Upper lobe of right lung (tissue), 1 donor: ENCODE measurements at places on chromosomes 1 and 21.

GRCh38 chr1:234680331-234680904 lies 70.4 kb upstream of the IRF2BP2 start:
- DNase-seq: no peak

- DNase-seq: no peak
Measured at GRCh38 chr1:64315402-64315801, 112.0 kb downstream of the UBE2U start.

DNA sequence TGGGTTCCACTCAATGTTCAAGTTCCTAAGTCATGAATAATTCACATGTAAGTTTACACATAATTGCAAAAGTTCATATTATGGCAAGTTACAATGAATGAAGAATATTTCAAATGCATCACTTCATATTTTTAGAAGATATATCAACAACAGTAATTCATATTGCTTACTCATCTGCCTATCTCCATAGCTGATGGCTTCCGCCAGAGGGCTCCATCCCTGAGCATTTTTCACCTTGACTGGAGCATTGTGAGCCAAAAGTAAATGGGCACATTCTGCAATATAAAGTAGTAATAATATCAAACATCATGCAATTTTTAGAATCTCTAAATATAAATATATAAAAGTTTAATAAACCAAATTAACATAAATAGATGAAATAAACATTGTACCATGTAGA lies 29.8 kb downstream of the ANKRD13C start:
- DNase-seq: no peak

DNA sequence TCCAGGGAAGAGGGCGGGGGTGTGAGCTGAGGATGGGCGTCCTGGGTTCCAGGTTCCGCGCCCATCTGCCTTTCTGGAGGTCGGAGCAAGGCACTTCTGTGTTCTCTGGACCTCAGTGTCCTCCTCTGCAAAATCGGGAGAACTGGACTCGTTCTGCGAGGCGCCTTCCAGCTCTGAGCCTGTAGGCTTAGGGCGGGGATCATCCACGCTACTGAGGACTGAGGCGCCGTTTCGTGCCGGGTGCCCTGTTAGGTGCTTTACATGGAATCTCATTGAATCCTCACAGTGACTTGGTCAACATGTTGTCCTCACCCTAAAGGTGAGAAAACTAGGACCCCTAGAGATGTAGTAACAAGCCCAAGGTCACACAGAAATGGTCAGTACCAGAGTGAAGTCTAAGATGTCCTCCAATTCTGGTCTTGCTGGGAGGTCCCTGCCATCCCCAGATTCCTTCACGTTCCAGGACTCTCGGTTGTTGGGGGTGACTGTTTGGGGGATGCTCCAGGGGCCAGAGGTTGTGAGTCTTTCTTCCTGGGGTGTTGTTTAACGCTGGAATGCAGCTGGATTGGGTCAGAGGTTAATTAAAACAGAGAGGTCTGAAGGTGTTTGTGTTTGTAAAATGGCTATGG lies 677 bp downstream of the PRKAA2 start:
- no peak for DNase-seq

- no peak for DNase-seq
Measured at GRCh38 chr1:226821719-226822085, 48.7 kb upstream of the PSEN2 start.

DNA sequence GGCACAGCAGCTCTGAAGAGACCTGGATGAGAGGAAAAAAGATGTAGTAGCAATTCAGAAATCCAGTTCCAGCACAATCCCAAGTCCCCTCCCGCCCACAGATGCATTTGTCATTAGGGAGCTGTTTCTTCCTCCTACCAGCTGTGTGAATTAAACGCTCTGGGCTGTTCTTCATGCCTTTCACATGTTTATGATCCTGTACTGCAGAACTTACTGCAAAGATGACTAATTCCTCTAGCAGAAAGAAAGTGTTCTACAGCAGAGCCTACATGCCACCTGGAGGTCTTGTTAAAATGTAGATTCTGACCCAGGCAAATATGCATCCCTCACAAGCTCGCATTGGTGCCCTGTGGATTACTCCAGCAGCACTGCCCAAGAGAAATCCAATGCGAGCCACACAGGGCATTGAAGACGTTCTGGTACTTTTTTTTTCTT lies 6.5 kb downstream of the ENO1 start:
- DNase-seq: no peak
